Neural crest cell (in vitro differentiated cells): ENCODE measurements at places on chromosomes 3 and 15.

GRCh38 chr3:35446896-35447295 lies 192.4 kb upstream of the ARPP21 start:
- DNase-seq: no peak

DNA sequence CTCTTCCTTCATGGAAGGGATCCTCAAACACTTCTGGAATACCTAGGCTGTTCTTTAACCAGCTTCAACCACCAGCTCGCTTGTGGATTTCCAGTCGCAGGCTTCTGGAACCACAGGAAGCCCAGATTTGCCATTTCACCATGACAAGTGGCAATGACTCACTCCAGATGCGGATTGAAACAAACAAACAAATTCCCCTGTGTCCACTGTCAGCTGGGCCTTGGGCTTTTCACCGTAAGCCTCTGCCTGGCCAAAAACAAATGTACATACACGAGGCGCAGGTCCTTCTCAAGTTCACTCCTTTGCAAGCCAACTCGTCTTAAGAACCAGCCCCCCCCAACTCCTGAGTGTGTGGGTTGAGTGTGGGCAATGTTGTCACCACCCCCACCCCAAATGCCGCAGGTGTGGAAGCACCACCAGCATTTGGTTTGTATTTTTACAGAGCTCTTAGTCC lies 8.8 kb downstream of the BCL6 start:
- no peak for DNase-seq

DNA sequence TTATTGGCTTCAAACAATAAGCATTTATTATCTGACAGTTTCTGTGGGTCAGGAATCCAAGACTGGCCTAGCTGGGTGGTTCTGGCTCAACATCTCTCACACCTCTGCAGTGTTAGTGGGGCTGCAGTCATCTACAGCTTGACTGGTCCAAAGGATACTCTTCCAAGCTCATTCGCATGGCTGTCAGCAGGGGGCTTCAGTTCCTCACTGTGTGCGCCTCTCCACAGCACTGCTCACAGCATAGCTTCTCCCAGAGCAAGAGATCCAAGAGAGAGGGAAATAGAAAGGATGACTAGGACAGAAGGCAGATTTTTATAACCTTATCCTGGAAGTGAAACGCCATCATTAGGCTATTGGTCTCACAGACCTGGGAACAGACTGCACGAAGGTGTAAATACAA lies 64.2 kb downstream of the MAGI1 start:
- no peak for DNase-seq

DNA sequence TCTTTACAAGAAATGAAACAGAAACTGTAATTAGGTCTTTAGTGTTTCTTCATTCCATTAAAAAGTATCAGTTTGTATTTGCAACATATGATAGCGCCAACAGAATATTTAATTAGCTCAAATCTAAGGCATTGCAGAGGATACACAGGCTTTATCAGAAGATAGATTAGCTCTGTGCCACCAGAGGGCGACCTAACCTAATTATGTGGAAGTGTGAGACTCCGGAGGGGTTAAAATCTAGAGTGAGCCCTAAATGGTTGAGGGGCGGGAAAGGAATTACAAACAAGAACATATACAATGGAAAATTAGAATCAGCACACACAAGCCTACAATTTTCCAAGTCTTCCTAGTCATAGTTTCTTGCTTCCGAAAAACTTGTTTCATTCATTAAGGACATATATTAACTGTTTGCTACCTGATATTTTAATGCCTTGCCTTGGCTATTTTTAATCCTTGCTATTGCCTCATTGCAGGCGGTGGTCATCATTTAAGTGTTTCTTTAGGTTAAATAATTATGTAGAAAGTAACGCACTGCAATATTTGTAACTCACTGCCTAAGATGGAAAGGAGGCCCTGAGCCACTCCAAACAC lies 18.0 kb upstream of the RYR3 start:
- peak; percentile 73 for DNase-seq

DNA sequence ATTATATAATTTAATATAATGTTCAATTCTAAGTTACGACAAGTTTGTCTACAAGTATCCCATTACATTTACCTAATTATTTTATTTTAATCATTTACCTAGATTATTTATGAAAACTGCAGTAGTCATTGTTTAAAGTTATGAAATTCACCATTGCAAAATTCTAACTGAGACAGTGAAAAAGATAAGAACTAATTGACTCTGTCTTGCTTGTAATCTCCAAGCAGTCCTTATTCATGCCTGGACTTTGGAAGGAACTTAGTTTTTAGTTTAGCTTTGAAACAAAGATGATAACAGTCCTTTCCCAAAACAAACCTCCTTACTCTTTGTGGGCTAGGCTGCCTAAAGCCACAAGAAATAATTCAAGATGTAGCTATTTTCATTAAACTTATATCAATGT lies 165.0 kb downstream of the SUCNR1 start:
- DNase-seq: no peak

DNA sequence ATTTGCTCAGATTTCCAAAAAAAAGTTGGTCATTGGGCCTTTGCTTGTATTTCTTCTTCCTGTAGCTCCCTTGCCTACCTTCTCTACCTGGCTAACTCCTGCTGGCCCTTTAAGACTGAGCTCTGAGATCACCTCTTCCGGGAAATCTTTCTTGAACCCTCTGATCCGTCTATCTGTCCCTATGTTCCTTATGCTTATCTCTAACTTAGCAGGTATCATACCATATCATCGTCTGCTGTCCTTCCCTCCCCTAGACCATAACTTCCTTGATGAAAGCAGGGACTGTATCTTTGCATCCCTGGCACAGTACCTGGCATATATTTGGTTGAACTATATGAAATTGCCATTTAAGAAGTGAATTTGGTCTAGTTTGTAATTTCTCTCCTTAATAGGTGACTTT lies 42.3 kb downstream of the PDE8A start:
- DNase-seq: no peak

- no peak for DNase-seq
These were observed 22.1 kb downstream of the SLC25A26 start for GRCh38 chr3:66242788-66243464.

DNA sequence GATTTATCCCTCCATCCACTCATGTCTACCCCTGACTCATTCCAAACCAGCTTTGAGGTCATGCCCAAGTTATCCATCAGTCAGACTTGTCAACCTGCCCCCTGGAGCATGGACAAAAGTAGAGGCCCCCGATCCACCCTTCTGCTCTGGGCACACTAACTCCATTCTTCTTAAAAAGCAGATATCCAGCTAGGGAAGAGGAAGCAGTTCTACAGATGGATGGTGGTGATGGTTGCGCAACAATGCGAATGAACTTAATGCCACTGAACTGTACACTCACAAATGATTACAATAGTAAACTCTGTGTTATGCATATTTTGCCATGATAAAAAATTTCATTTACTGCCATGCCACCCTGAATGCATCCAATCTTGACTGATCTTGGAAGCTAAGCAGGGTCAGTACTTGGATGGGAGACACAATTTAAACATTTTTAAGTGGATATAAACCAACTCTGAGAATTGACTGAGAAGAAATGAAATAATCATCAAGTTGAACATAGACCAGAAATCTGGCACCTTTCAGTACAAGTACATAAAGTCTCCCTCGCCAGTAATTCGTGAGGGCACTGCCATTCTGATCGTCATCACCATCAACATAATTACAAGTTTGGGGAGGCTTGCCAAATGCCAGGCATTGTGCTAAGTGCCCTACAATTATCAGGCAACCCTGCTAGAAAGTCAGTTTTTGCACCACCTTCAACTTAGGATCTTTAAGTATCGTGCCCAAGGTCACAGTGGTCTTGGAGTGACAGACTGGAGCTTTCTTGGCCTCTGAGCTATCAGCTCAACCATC lies 124.8 kb downstream of the ATP10A start:
- no peak for DNase-seq

DNA sequence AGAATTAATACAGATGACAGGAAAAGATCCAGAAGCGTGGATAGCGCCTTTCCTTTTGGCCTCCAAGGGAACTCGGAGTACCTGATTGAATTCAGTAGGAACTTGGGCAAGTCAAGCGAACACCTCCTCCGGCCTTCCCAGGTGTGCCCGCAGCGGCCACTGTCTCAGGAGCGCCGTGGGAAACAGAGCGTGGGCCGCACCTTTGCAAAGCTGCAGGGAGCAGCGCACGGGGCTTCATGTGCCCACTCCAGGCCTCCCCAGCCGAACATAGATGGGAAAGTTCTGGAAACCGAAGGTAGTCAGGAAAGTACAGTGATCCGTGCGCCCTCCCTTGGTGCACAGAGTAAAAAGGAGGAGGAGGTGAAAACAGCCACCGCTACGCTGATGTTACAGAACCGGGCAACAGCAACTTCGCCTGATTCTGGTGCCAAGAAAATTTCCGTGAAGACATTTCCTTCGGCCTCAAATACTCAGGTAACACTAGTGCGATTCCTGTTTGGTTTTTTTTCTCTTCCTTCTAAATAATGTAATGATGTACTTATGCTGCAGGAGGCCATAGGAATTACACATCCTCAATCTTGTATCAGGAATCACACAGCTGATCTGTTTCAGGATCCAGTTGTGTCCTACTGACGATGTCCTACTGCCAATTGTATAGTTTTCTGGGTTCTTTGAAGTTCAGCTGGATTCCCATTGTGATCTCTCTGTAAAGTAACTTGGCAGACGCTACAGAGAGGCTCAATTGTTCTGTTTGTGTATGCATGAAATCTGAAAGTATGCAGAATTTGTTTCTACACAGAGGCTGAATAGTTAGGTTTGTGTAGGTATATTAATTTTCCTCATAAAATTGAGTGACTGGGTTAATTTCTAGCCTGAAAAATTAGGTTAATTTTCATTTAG lies 63.1 kb downstream of the CGNL1 start:
- no peak for DNase-seq

DNA sequence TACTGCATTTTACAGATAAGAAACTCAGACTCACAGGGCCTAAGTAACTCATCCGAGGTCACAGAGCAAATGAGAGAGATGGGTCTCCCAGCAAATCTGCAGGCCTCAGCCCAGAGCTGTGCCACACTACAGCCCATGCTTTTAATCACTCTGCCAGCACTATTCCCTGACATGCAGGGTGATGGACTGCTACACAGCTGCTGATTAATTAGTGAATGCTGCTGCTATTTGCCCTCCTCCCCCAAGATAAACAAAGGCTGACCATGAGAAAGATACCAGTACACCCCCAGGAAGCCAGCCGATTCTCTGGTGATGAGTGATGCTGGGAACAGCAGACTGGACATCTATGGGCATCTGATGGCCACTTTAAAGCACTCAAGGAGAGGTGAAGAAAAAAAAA lies 39.3 kb downstream of the RFTN1 start:
- DNase-seq: no peak

DNA sequence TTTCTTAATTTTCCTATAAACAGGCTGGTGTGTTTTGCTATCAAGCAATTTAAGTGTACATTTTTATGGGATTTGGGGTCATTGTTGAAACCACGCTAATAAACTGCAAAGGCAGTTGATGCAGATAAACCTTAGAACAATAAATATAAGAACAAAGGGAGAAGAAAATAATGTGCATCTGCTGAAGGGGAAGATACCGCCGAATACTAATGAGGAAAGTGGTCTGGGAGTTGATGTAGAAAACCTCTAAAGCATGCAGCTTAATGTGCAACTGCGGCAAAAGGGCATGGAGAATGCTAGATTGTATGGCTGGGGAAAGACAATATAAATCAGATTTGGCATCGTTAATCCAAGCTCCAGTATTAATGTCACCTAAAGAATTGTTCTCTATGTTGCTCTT lies 29.8 kb upstream of the CHL1 start:
- DNase-seq: no peak

- DNase-seq: no peak
These were observed 30.0 kb upstream of the RPL14 start for GRCh38 chr3:40427045-40427669.

DNA sequence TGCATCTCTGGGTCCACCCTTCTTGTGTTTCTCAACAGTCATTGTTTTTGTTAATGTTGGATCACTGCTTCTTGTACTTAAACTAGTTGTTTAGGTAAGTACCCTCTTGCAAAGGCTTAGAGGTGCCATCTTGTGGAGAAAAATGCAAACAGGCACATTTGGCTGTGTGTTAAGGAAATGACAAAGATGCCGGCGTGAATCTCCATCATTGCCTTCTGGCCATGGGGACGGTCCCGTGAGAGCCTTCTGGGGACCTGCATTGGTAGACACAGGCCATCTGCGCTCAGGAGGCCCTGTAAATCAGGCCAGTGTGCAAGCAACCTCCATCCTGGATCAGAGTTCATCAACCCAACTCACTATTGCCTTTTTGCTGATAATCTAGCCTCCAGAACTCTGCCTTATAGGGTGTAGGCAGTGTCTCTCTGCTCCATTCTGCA lies 158.6 kb upstream of the NR2E3 start:
- DNase-seq: peak; percentile 15

GRCh38 chr15:33639051-33639450 lies 328.3 kb downstream of the RYR3 start:
- no peak for DNase-seq

GRCh38 chr3:58635371-58636285 lies 30.9 kb downstream of the FAM3D start:
- DNase-seq: no peak

DNA sequence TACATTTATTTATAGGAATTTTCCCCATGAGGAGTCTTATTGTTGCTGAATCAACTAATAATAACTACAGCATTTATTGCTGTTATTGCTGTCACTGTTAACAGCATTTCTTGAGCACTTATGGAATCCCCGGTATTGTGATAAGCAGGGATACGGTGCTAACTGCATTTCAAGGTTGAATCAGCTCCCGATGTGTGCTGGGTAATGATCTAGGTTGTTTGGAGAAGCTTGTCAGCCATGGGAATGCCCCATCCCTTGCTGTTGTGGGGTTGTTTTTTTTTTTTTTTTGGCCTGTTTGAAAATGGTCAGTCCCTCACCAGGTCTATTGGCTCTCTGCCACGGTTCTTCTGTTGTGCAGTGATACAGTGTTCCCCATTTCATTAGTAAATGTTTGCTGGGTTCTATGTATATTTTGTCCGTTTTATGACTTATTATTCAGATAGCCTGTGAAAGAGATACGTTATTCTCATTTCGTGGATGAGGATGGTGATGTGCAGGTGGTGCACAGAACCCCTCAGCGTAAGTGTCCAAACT lies 48.5 kb downstream of the MED12L start:
- no peak for DNase-seq

- no peak for DNase-seq
These were observed 146.2 kb downstream of the KLF13 start for GRCh38 chr15:31472636-31473384.

- no peak for DNase-seq
These were observed 37.4 kb downstream of the ST6GAL1 start for GRCh38 chr3:186967686-186968085.

GRCh38 chr3:196378146-196378841 lies 40.1 kb upstream of the TM4SF19 start:
- DNase-seq: no peak

GRCh38 chr3:21672303-21672702 lies 78.7 kb downstream of the ZNF385D start:
- no peak for DNase-seq

DNA sequence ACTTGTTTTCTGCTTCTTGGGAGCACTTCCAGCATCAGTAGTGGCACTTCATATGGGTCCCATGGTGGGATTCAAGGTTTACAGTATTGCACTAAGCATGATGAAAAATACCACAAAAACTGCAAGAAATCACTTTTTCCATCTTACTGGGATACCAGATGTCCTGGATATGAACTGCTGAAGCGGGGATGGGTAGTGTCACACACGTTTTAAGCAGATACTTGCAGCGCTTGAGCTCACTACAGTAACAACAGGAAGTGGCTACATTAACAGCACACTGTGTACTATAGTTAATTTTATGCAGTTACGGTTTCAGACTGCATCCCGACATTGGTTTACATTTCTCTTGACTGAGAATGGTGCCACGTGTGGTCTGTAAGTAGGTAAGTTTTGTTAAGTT lies 3.5 kb upstream of the ISG20 start:
- no peak for DNase-seq

GRCh38 chr3:46942481-46943236 lies 33.9 kb downstream of the CCDC12 start:
- no peak for DNase-seq

- DNase-seq: no peak
These were observed 53.2 kb upstream of the HEG1 start for GRCh38 chr3:125108833-125109535.
